Epithelial cell of prostate (primary cell): ENCODE measurements at places on chromosomes 12 and 14.

- DNase-seq: no peak
Measured at GRCh38 chr12:53483225-53483978, 15.9 kb downstream of the MAP3K12 start.

DNA sequence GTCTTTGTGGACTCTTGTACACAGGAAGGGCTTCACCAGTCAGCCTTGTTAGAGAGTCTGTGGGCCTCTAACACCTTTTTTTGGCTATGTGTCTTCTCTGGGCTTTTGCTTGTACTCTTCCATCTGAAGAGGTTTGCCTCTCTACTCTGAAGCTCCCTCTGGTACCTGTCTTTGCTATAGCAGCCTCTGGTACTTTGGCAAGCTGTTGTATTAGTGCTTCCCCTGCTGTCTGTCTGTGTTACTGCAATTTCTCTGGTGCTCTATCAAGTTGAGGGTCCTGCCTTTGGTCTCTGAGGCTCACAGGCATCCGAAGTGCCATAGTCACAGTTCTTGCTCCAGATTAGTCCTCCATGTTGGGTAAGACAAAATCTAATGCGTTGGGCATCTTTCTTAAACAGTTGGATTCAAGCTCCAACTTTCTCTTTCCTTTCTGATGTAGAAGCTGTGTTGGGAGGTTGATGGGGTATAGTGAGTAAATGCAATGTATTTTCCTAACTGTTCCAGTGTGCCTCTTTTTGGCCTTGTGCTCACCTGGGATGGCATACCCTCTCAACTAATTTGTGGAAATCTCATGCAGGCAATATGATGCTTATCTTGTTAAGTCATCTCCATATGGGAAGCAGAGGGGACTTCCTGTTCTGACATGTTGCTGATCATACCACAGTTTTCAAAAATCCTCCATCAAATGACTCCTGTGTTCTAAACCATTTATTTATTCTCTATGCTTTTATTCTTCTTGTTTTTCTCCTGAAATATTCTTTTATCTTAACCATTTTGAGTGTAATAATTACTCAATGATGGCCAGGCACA lies 88.8 kb downstream of the ATF7IP start:
- peak; percentile 6 for DNase-seq

DNA sequence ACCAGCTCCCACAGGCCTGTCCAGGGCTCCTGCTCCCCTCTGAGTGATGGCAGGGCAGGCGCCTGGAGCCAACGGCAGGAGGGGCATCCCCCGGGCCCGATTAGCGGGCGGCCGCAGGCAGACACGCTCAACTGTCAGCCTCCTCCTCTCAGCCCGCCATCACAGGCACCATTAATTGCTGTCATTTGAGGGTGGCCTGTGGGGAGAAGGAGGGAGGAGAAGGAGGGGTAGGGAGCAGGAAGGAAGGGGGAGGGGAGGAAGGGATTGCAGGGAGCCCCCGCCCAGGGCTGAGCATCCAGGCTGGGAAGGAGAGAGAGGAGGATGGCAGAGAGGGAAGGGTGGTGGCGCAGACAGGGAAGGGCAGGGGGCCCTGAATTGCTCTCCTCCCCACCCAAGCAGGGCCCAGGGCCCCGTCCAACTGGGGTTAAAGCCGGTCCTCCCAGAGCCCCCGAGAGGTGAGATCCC lies 36.1 kb downstream of the NCOR2 start:
- no peak for DNase-seq

DNA sequence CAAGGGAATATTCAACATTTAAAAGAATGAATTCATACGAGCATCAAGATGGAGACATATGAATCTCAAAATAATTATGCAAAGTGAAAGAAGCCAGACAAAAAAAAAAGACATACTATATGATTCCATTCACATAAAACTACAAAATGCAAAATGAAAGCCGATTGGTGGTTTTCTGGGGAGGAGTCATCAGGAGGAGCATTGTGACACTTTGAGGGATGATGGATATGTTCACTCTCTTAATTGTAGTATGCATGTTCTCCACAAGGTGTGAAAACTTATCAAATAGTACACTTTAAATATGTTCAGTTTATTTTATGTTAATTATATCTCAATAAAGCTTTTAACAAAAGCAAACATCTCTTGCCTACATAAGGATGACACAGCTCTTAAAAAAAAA lies 13.5 kb downstream of the OLR1 start:
- no peak for DNase-seq

GRCh38 chr12:124073356-124074035 lies 100.5 kb downstream of the ZNF664 start:
- DNase-seq: no peak

- no peak for DNase-seq
Measured at GRCh38 chr14:51294951-51295525, 55.0 kb downstream of the TMX1 start.

DNA sequence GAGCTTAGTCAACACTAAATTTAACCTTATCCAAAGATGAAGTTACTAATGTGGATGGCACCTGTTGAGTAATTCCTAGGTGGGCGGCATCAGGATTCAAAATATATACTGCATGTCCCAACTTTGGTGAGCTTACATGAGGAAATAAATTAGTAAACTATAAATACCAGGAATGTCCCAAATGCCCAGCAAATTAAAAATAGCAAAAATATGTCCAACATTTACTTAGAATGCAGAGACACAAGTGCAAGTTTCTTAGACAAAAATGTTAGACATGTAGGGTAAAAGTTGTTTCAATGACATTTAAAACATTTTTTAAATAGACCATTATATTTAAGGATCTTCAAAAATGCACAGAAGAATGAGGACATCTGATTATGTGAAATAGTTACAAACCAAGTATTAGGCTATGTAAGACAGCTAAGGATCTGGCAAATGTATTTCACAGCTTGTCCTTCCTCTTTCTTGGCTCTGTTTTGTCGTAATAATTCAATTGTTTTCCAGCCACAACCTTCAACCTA lies 115.9 kb downstream of the NAV3 start:
- DNase-seq: no peak

GRCh38 chr14:50318031-50318626 lies 6.0 kb downstream of the DMAC2L start:
- DNase-seq: no peak

DNA sequence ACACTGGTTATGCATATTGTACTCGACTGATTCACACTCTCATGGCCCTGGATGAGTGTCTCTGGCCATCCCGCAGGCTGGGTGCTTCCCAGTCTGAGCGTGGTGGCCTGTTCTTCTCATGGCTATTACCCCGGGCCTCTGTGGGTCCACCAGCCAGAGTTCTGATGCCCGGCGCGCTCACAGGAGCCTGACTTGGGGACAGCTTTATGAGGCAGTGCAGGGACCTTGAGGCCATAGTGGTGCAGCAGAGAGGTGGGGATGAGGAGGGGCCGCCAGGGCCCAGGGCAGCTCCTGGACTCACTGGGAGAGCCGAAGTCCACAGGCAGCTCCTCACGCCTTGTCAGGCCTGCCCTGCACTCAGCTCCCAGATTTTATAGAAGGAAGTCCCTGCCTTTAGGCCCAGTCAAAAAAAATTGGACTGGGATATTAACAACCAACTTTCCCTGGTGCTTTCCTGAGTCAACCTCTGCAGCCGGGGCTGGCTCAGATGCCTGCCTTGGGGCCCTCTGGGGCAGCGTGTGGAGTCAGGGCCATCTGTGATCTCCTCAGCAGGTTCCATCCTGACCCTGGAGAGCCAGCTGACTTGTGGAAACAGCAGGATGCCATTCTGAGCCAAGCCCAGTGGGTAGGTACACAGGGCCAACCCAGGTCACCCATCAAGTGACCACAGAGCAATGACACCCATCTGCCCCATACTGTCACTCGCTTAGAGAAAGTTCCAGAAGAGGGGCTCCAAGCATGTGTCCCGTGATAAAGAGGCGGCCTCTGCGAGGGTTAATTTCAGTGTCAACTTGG lies 89.4 kb upstream of the DIO3 start:
- DNase-seq: no peak

- no peak for DNase-seq
Measured at GRCh38 chr14:34502001-34502400, 37.5 kb downstream of the EAPP start.

DNA sequence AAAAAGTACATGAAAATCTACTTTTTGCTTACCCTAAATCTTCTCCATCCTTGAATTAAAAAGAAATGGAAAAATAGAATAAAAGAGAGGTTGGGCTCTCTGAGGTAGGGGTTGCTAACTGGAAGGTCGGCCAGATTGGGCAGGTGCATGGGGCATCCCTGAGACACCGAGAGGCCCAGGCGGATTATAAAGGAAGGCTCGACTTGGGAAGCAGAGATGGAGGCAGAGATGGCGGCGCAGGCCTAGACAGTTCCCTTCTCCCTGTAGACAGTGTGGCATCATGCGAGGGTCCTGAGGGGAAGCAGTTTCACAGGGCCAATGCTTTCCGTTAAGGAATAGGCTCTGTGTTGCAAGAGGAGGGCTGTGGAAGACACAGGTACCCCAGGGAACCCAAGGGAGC lies 3.7 kb upstream of the KRT74 start:
- no peak for DNase-seq

GRCh38 chr12:4044736-4045730 lies 171.8 kb upstream of the PARP11 start:
- no peak for DNase-seq

GRCh38 chr14:104933746-104934733 lies 9.4 kb downstream of the PLD4 start:
- no peak for DNase-seq

- DNase-seq: no peak
Measured at GRCh38 chr14:51449681-51450080, 202.0 kb upstream of the FRMD6 start.

DNA sequence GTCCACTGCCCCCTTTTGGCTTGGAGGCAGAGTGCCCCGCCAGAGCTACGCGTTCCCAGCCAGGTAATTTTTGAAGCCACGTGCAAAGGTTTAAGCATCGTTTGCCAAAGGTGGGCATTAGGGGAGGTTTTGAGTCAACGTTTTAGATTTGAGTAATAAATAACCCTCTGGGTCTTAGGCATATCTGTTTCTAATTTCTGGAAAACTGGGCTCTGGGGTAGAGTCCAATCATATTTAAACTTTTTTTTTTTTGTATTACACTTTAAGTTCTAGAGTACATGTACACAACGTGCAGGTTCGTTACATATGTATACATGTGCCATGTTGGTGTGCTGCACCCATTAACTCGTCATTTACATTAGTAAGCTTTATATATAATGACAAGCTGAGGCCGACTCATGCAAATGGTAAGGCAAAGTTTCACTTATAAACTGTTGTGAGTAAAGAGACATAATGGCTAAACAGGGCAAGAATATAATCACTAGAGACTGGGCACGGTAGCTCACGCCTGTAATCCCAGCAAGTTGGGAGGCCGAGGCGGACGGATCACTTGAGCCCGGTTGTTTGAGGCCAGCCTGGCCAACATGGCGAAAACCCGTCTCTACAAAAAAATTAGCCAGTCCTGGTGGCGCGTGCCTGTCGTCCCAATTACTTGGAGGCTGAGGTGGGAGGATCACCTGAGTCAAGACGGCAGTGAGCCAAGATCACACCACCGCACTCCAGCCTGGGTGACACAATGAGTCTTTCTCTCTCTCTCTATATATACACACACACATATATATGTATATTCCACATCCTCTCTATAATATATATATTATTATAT lies 491 bp upstream of the NR2C1 start:
- no peak for DNase-seq

GRCh38 chr12:25253371-25254068 lies 2.8 kb upstream of the KRAS start:
- DNase-seq: no peak

DNA sequence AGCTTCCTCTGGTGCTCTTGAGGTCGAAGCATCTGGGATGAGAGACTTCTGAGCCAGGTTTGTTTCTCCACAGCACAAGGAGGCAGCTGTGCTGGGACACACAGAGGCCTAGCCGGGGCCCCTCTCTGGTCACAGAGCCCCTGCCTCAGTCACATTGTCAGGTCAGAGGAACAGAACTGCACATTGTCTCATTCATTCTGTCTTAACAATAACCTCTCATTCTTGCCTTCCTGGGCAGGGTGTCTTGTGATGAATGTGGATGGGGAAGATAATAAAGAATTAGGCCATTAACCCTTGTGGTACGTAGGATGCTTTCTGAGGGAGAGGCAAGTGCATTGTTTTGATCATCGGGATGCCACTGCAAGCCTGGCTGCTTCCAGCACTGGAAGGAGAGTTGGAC lies 29.8 kb downstream of the FNTB start:
- DNase-seq: no peak
